ENCODE measurements at places on chromosomes 11 and 22.

DNA sequence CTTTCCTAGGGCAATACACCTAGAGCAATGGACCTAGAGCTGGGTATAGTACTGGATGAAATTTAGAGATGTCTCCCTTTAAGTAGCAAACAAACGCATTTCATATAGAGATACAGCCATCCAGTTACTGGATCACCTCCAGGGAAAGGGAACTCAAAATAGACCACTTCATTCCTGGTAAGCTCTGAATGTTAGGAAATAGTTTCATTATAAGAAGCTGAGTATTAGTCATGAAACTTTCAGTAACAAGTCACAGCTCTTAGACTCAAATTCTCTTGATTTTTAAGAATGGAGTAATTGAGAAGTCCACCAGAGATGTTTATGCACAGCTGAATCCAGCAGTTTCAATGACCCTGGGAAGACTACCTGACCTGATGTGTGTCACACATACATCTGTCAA lies 221.9 kb downstream of the FAM76B start:
- no peak for DNase-seq

DNA sequence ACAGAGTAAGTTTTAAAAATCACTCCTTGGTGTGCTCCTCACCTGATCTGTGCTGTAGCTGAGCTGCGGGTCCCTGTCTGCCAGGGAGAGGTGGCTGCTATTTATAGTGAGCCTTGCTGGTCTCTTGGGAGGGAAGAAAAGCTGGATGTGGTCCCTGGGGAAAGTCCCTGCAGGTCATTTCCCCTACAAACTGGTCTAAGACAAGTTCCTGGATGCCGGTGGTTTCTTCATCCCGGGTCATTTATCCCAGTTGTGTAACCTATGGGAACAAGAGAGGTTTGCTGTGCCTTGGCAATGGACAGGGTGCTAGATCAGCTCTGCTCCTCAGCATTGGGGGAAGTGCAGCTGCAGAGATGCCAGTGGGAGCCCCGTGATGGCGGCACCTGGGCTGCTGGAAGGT lies at the start of gene SAA2:
SAA2 (minus strand) TSS at position 108 of the 400 bp plus-strand sequence. CDS start 657 bp downstream, outside the sequence.
- DNase-seq = no peak

DNA sequence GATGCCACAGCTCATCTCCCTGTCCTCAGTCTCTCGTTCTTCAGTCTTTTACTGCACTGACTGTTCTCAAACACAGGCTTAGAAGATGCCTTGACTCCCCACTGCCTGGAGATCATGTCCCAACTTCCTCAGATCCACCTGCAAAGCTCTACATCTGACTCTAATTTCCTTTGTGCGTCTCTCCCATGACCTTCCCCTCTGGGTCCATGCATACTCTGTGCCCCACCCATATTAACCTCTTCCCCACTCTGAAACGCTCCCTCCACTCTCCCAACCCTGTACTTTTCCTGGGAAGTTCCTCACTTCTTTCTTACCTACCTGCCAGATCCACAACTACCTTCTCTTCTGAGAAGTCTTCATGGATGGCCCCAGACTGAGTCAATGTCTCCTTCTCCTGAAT lies 16.6 kb downstream of the IRAG1 start:
- no peak for DNase-seq

GRCh38 chr11:113446112-113446511 lies 29.1 kb downstream of the DRD2 start:
- no peak for DNase-seq

GRCh38 chr11:92246630-92247029 lies 22.0 kb downstream of the FAT3 start:
- DNase-seq = no peak

- no peak for DNase-seq
Observed at GRCh38 chr11:63609536-63609935, 4.7 kb downstream of the PLAAT3 start.

DNA sequence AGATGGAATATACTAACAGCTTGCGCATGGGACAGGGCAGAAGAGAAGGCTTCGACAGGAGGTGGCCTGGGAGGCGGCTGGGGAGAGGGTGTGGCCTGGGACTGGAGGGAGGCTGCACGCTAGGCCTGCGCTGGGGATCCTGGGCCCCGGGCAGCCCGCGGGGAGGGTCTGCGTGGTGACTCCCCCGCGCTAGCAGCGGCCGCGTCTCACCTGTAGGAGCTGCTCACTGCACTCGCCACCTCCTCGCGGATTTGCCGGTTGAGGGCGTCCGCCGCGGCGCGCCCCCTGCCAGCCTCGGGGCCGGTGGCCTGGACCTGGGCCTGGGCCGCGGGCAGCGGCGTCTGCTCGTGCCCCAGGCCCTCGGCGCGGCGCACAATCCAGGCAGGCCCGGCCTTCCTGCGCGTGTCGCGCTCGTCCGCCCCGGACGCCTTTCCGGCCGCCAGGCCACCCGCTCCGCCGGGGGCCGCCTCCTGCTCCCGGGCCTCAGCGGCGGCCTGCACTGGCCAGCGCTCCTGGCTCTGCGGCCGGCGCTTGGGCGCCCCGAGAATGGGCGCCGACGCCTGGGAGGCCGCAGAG lies 1.5 kb downstream of the MAP6 start:
- DNase-seq = no peak

- DNase-seq = no peak
Observed at GRCh38 chr11:77049026-77049425, 14.8 kb downstream of the B3GNT6 start.

GRCh38 chr11:76820184-76820566 lies 37.0 kb downstream of the TSKU start:
- no peak for DNase-seq

DNA sequence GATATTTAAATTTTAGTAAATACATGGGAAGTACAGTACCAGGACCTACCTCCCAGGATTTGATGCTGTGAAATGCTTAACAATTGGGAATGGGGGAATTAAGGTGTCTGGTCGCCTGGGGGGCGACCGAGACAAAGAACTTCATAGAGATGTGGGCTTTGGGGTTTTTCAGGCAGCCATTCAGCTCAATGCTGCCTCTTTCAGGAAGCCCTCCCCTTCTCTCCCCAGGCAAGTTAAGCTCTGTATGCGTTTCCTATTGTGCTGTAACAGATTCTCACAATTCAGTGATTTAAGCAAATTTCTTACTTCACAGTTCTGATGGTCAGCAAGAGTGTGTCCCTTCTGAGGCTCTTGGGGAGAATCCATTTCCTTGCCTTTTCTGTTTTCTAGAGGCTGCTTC lies 53.8 kb downstream of the KIAA1671 start:
- DNase-seq = no peak

GRCh38 chr22:37187552-37187890 lies 526 bp downstream of the C1QTNF6 start:
- no peak for DNase-seq

DNA sequence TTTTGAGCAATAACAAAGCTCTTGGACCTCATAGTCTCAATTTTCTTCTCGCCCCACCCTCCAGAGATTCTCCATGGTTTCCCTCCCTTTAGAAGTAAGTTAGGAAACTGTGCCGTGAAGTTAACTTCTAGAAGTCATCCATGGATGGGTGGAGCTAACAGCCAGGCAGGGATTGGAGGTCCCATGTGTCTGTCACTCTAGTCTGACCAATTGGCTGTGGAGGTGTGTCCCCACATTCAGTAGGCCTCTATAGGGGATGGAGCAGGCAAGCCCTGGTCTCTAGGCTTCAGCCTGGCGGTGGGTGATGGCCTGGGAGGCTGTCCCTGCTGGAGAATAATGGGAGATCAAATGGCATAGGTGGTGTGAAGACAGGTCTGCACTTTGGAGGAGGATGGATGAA lies 50.7 kb downstream of the TP53I11 start:
- no peak for DNase-seq

GRCh38 chr11:1644601-1645356 lies 15.2 kb downstream of the KRTAP5-5 start:
- no peak for DNase-seq

DNA sequence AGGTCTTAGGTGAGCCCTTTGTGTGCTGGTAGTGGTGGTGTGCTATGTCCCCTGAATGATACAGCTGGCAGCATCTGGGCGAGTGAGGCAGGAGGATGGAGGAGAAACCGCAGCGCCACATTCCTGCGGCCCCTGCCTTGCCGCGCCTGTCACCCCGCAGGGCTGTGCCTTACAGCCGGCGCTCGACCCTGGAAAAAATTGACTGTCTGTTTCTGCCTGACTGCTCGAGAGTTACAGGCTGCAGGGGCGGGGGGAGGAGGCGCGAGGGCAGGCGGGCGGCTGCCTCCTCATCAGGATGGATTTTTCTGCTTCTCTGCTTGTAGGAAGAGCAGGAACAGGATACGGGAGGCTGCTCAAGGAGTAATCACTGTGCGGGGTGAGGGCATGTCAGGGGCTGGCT lies 443.4 kb downstream of the MIAT start:
- no peak for DNase-seq

- DNase-seq = no peak
Observed at GRCh38 chr11:133903875-133904817, 52.6 kb downstream of the IGSF9B start.

DNA sequence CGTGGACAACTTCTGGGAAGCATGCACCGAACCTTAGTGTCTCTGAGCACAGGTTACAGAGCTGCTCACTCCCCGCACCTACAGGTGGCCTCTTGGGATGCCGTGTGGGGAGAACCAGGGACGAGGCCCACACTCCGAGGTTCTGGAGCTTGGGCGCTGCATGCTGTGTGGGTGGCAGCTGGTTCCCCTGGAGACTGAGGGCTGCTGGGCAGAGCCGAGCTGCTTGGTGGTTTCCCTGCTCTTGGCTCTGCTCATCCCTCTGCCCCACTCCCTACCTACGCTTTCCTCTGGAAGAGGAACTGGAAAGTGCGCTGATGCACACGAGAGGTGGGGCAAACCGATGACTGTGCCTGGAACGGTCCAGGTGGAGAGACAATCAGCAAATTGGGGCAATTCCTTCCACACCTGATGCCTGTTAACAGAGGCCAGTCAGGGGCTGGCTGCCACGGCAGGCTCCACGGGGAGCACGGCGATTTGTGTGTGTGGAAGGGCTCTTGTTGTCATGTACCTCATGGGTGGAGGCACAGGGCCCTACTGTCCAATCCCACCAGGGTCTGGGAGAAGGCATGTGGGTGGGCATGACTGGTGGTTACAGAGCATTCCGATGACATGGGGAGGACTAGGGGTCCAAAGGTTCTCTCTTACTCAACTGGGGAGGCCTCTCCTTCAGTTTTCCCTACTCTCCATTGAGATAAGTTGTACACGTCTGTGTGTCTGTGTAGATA lies 60.9 kb downstream of the ST14 start:
- DNase-seq = no peak

GRCh38 chr22:22720724-22721261 lies 76.4 kb downstream of the GGTLC2 start:
- DNase-seq = no peak

DNA sequence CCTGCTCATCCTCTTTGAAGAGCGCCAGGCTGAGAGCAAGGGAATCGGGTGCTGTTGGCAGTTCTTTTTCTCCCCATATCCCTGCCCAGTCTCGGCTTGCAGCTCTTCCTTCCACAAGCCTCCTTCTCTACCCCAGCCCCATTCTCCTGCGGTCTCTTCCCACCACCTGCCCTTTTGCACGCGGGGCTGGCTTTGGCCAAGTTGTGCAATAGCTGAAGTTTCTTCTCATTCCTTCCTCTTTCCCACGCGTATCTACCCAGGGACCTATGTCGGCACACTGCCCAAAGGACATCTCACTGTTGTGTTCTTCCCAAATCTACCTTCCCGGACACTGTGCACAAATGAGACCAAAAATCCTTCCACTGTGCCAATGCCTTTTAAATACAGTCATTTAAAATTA lies 22.3 kb upstream of the HTR3A start:
- DNase-seq = no peak

DNA sequence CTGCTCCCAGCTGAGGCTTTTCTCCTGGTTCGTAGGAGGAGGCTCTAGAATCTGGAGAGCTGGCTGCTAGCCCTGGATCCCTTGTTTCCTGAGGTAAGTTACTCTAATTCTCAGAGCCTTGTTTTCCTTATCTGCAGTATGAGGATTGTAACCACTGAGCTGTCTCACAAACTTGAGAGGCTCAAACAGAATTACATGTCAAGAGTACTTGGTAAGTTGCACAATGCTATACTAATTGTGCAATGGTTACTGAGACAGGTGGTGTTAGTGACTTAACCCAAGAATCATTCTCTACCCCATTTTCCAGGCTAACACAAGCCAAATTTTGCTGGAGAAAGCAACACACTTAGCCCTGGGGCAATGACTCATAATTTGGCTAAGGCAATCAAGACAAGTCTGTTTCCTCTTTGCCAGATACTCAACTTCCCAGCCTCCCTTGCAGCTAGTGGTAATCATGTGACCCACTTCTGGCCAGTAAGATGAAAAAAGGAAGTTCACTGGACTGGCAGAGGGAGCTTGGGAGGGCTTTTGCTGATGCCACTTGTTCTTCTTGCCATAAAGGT lies 348.0 kb downstream of the TENM4 start:
- DNase-seq = no peak

DNA sequence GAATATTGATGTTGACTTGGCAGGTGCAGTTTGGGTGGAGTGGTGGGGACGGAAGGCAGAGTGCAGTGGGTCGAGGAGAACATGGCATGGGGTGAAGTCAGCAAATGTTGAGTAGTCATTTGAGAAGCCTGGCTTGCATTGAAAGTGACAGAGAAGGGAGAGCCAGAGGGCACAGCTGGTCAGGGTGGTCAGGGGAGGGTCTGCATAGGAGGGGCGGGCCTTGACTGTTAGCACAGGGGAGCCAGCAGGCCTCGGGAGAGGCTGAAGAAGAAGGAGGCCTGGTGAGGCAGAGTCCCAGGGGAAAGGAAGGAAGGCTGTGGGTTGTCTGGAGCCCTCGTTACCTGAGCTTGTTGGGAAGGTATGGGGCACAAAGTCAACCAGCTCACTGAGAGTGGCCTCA lies 230.8 kb upstream of the TBCEL start:
- no peak for DNase-seq

DNA sequence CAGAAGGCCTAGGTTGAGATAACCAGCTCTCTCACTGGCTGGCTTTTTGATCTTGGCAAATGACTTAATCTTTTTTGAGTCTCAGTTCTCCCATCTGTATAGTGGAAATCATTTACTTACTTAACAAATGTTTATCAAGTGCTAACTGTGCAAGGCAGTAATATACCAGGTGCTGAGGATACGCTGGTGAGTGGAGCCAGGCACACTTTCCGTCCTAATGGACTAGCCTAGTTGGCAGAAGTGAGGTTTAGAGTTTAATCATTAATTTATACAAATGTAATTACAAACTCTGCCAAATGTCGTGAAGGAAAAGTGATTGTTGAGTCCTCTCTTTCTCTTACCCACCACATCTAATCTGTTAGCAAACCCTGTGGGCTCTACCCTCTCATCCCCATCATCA lies 33.3 kb downstream of the EXT2 start:
- no peak for DNase-seq

DNA sequence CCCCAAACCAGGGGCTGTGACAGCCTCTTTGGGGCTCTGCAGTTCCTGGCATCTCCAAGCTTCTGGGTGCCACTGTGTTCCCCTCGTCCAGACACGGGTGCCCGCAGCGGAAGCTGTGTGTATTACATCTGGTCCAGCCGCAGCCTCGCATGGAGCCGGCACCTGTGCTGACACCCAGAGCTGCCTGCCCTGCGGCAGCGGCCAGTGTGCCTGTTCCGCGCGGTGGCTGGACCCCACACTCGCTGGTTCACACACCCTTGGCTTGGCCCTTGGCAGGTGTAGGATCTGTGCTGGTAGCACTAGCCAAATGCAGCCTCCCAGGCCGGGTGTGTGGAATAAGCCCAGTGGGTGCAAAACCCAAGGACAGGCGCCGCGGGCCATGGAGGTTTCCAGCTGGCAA lies 24.5 kb upstream of the RNASEH2C start:
- no peak for DNase-seq

All from activated CD8-positive, alpha-beta memory T cell treated with anti-CD3 and anti-CD28 coated beads for 4 hours (primary cell).